Mesothelial cell of epicardium (in vitro differentiated cells): ENCODE measurements at places on chromosomes 1 and 21. TPM values are rescaled to one million over a fixed set of nuclear protein-coding genes. Genes with fewer than 3 reads are reported as not detected.

DNA sequence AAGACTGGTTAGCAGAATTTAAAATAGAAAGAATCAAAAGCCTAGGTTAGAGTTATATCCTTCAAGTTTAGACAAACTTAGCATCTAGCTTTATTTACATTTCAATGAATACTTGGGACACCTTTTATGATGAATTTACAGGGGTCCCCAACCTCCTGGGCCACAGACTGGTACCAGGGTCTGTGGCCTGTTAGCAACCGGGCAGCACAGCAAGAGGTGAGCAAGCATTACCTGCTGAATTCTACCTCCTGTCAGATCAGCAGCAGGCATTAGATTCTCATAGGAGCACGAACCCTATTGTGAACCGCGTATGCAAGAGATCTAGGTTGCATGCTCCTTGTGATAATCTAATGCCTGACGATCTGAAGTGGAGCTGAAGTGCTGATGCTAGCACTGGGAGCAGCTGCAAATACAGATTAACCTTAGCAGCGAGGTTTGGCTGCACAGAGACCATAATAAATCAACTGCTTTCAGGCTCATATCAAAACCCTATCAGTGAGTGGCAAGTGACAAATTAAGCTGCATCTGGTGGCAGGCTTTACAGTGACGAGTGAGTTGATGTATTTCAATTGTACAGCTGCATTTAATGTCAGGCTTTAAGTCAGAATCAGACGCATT is 82.0 kb downstream of the UCHL5 start:
- DNase-seq: no peak
- no peak overlapping the region for H3K4me3 ChIP-seq
- no peaks in the 10 kb centered on the region for H3K27me3 ChIP-seq
- peaks cover 2% of the 10 kb centered on the region for H3K36me3 ChIP-seq

GRCh38 chr1:95021119-95021518 is 51.6 kb downstream of the ALG14 start:
- no peaks in the 10 kb centered on the region for H3K27me3 ChIP-seq
- peak overlapping the region; percentile 54 for H3K27ac ChIP-seq
- peaks cover 17% of the 10 kb centered on the region for H3K36me3 ChIP-seq
- no peak overlapping the region for H3K4me3 ChIP-seq

Gene OVAAL
- total RNA-seq: not detected in 3 replicates

GRCh38 chr1:153291514-153291913 is 21.2 kb downstream of the PGLYRP3 start:
- H3K27me3 ChIP-seq: no peaks in the 10 kb centered on the region
- H3K4me1 ChIP-seq: peaks cover 6% of the 10 kb centered on the region
- H3K27ac ChIP-seq: no peak overlapping the region
- H3K4me3 ChIP-seq: no peak overlapping the region

DNA sequence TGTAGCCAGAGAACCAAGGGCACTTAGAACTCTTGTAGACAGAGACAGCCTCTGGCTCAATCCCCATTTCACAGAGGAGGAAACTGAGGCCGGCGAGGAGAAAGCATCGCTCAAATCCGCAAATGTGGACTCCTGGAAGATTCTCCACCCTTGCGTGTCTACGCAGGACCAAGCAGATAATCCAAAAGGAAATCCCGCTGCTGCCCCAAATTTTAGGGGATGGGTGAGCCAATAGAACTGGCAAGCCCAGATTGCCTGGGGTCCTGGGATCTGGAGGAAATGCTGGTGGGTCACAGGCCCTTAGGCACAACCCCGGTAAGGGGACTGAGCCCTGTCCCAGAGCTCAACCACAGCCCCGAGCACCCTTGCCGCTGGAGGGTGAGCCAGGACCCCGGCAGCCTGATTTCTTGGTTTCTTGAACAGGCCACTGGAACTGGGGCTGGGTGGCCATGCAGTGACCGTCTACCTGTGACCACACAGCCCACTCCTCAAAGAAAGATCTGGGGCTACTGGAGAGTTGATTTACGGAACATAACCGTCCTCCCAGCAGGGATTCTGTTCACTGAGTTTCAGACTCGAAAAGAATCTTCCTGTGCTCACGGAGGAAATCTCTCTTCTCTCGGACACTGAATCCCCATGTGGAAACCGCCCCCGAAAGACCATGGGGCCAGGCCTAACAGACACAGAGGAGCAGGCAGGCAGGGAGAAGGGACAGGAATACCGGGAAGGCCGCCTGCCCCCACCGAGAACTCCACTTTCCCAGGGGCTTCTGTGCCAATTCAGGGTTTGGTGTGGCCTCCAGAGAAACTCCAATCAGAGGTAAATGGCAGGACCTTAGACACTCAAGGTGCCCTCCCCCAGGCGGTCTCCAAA is 238.4 kb downstream of the NPHP4 start:
- H3K4me3 ChIP-seq: no peak overlapping the region
- H3K4me1 ChIP-seq: peaks cover 7% of the 10 kb centered on the region
- peak overlapping the region; percentile 12 for H3K27ac ChIP-seq
- peaks cover 6% of the 10 kb centered on the region for H3K27me3 ChIP-seq

GRCh38 chr21:15309022-15309590 is 244.3 kb upstream of the NRIP1 start:
- no peaks in the 10 kb centered on the region for H3K36me3 ChIP-seq
- no peak for DNase-seq
- H3K27me3 ChIP-seq: no peaks in the 10 kb centered on the region

DNA sequence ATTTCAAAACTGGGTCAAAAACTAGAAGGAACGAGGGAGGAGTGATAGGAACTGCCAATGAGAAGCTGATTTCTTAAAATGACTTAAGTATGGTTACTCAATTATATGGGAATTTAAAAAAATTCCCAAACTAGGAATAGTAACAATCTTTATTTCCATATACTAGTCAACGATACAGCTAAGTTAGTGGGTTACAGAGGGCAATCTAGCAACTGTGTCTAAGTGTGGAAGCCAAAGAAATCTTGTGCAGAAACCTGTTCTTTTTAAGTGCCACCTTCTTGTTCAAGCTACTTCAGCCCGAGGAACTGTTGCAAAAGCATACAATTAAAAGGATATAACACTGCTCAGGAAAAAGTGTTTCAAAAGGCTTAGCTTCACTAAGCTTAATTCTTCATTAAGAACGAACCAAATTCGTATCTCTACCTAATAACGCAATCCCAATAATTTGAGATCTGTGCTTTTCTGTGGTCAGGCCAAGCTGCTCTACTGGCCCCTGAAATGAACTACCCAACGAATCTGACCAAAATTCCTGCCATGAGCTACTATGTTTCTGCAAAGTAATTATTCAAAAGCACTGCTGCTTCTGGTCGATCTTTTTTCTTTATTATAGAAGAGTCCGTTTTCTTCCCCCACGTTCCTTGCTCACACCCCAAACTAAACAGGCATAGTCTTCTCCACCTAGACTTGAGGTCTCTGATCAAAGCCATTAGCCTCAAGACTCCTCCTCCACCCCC is 1.8 kb downstream of the USP24 start:
- peak overlapping the region; percentile 84 for H3K27ac ChIP-seq
- H3K27me3 ChIP-seq: no peaks in the 10 kb centered on the region
- DNase-seq: no peak
- H3K4me3 ChIP-seq: peak overlapping the region; percentile 82
- H3K36me3 ChIP-seq: no peaks in the 10 kb centered on the region
- peaks cover 50% of the 10 kb centered on the region for H3K4me1 ChIP-seq

Gene RGS16
- total RNA-seq: 0.55 to 0.99 TPM (median 0.74 TPM) in 3 replicates

Gene GSTM4
- total RNA-seq: 23.4 to 24.9 TPM (median 23.7 TPM) in 3 replicates

- peaks cover 81% of the 10 kb centered on the region for H3K4me1 ChIP-seq
- DNase-seq: no peak
- peak overlapping the region; percentile 30 for H3K4me3 ChIP-seq
- no peaks in the 10 kb centered on the region for H3K36me3 ChIP-seq
- H3K27ac ChIP-seq: peak overlapping the region; percentile 95
Observed at GRCh38 chr1:172180501-172181285, 239.8 kb upstream of the C1orf105 start.

DNA sequence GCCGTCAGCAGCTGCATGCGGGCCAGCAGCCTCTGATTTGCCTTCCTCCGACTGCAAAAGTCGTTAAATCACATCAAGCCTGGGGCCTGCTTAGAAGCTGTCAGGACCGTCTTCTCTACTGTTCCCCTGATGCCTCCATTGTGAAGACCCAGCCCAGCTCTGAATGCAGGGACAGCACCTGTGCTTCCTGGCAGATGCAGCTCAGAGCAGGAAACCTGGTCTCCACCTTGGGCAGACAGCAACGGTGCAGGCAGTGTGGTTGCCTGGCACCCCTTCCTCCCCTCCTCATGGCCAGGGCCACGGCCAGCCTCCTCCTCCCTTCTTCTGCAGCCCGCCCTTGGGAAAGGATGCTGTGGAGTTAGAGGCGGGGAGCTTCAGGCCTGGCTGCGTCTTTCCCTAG is 92.3 kb upstream of the COL6A1 start:
- no peak overlapping the region for H3K4me3 ChIP-seq
- no peak overlapping the region for H3K27ac ChIP-seq
- DNase-seq: no peak
- H3K4me1 ChIP-seq: peaks cover 32% of the 10 kb centered on the region

Gene HNRNPCL4
- not detected in 3 replicates for total RNA-seq
